Suppressor macrophage treated with lipopolysaccharide for 1 hour (primary cell): ENCODE measurements at places on chromosomes 3 and 15.

DNA sequence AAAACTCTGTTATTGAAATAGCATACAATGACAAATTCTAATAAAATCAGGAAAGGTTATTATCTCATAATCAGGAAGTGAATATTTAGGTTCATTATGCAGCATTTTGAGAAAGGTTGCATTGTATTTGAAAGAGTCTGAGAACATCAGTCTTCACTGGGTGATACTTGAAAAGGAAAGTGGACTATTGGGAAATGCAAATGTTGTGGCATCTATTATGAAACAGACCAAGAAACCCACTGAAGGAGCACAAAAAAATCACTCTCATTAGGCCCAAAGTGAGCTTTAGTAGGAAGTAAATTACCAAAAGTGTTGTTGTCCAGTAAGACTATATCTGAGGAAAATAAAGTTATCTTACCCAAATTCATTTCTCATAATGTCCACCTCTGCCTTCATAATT, 90.8 kb downstream of the ZPLD1 start:
- DNase-seq = no peak

- no peak for DNase-seq
Observed at GRCh38 chr3:77102951-77103769, 63.3 kb downstream of the ROBO2 start.

DNA sequence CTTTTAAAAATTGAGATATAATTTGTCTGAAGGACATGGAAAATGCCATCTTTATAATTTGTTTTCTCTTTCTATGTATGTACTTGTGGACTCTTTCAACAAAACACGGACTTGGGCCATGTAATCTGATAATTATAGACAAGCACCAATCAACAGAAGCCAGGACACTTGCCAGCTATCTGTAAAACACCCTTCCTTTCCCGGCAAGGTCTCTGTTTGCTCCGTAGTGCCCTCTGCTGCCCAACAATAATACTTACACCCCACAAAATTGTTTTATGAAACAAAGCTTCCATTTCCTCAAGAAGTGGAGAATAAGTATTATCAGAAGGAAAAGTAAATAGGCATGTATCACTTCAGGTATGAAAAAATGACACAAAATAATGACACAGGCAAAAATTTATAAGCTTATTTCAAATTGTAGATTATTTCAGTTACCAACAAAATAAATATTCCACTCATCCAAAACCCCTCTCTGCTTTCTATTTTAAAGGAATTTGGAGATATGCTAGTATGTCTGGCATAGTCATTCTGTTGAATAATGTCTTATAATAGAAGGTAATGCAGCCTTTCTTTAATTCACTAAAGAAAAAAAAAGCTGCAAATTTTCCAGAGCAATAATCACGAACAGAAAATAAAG, 32.8 kb downstream of the MYH15 start:
- DNase-seq = peak; percentile 67

- DNase-seq = no peak
Observed at GRCh38 chr3:188259596-188259995, 105.6 kb downstream of the LPP start.

DNA sequence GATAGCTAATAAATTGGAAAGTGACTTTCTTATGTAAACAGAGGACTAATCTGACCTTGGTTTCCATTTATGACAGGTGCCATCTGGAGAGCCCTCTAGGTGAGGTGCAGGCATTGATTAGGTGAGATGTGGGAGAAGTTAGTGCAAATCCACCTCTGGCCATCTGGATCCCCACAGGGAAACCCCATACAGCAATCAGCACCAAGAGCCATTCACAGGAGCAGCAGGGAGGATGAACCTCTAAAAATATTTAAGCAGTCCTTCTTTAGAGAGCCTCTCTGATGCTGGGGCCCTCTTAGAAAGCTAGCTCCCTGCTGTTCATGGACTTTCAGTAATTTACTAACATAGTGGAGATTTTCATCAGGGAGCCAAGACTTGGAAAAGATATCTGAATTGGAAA, 69.3 kb downstream of the CLSTN2 start:
- no peak for DNase-seq

GRCh38 chr15:101820781-101821180, 8.8 kb downstream of the OR4F15 start:
- no peak for DNase-seq

DNA sequence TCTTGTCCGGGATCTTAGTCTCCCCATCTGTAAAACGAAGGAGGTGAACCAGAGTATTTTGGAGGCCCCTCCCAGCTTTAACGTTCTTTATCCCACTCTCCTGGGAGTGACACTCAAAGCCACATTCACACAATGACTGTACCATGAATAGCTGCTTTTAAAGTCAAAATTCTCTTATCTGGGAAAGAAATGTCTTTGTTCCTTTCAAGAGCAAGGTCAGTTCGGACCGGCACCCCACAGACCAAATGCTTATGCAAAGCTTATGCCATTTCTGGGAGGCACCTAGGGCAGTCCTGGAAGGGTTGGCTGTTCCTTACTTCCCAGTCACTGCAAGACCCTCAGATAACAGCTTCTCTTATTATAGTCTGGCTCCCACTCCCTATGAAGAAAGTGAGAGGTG, 53.5 kb upstream of the WNT5A start:
- no peak for DNase-seq

DNA sequence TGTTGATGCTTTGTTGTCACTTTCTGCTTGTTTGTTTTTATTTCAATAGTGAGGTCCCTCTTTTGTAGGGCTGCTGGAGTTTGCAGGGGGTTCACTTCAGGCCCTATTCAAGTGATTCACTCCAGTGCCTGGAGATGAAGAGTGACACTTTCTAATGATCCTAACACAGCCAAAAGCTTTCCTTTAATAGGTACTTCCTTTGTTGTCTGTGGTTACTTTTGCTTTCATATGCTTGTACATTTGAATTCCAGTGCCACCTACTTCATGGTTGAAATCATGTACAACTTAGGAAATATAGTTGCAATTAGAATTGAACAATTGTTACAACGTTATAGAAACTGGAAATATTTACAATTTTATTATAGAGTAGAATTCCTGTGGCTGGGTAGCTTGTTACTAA, 466.8 kb upstream of the EPHA3 start:
- no peak for DNase-seq

DNA sequence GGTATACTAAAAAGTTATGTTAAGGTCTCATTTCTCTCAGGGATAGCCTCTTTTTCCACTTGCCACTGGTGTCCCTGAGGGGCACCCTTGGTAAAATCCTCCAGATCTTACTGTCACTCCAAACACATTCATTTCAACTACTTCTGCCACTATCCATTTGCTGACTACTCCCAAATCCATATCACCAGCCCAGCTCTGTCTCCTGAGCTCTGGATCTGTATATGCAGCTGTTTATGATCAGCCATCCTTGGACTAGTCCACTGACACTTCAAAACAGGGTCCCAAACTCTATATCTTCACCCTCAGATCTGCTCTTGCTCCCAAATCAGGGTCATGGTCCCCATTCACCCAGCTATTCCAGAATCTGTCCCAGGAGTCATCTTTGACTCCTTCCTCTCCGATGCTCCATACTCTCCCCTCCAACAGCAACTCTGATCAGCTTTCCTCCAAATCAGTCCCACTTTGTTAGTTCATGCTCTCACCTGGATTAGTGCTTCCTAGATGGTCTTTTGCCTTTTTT, 9.9 kb downstream of the NCEH1 start:
- no peak for DNase-seq

- DNase-seq = peak; percentile 69
Observed at GRCh38 chr3:141796081-141796888, 33.1 kb downstream of the GRK7 start.

DNA sequence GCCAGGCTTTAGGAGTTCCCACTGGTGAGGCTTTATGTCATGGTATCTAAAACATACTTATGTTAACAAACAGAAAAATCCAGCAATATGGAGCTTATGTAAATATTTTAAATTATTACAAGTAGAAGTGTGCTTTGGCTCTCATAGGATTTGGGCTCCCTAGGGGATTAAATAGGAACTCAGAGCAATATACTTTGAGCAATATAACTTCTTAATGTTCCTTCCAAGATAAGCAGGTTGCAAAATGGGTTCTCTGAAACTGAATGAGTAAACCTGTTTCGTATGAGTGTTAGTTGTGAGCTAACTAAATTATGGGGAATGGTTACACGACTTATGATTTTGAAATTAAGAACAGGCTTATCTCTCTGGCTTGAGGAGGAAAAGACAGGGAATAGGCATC, 366.1 kb upstream of the ZNF385D start:
- no peak for DNase-seq

DNA sequence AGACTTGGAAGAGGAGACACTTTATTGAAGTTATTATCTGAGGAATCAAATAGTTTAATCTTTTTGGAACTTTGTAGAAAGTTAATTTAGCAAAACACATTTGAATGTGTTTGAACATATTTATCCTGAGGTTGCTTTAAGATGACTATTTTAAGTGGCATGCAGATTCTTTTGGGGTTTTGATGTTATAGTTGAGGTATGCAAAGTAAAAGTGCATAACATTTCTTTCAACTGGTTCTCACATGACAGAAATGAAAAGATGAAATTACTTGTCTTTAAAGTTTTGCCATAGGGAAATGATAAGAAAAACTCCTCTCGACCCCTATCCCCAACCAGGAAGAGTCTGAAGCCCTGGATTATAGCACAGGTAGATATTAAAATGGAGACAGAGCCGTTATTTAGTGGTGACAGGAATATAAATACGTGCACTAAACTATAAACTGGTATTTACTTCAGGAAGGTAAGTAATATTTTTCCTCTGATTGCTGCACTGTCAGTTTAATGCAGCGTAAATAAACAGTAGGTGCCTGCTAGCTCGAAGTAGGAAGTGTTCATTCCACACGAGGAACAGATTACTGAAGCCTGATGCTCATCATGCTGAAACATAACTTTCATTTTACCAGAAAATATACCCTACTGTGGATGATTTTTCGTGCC, 15.1 kb upstream of the SATB1 start:
- DNase-seq = peak; percentile 22

GRCh38 chr15:63764124-63764803, 69.5 kb downstream of the HERC1 start:
- DNase-seq = no peak

GRCh38 chr3:77171026-77171425, 131.1 kb downstream of the ROBO2 start:
- DNase-seq = no peak

- DNase-seq = no peak
Observed at GRCh38 chr3:58352626-58353025, 19.9 kb downstream of the PXK start.

DNA sequence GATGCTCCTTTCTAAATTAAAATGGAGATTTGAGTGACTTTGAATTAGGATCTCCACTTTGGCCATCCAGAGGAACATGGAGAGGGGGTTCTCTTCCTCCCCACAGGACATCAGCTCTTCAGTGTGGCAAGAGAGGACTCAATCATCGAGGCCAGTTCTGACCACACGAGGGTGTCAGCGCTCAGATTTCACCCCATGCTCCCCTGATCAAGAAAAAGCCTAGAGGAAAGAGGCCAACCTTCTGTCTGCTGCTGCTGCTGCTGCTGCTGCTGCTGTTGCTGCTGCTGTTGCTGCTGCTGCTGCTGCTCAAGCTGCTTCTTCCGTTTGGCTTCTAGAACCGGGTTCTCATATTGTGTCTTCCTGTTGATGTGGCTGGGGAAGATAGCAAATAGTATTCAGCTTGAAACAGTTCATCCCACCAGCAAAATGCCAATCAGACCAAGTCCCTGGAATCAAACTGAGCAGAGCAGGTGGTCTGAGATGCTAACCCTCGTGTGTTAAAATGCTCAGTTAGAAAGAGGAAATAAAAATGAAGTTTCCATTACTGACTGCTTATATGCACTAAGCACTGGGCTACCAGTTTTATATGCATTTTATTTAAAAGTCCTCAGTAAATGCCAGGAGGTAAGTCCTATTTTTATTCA, 599.0 kb downstream of the MAGI1 start:
- no peak for DNase-seq

DNA sequence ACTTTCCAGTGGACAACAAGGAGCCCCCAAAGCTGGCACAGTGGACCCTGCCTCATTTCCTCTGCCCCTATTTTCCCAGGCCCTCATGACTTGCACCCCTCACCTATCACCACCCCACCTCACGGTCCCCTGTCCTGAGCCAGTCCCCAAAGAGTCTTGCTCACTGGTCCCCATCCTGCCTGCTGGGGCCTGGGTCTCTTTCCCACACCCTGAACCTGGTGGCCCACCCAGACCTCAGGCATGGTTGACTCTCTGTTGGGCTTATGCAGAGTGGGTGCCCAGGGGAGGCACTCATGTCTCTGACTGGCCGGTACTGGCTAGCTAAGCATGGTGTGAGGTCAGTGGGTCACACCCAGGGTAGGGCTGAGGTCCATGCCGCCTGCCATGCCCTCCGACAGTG, 73.2 kb downstream of the SLC12A8 start:
- no peak for DNase-seq

DNA sequence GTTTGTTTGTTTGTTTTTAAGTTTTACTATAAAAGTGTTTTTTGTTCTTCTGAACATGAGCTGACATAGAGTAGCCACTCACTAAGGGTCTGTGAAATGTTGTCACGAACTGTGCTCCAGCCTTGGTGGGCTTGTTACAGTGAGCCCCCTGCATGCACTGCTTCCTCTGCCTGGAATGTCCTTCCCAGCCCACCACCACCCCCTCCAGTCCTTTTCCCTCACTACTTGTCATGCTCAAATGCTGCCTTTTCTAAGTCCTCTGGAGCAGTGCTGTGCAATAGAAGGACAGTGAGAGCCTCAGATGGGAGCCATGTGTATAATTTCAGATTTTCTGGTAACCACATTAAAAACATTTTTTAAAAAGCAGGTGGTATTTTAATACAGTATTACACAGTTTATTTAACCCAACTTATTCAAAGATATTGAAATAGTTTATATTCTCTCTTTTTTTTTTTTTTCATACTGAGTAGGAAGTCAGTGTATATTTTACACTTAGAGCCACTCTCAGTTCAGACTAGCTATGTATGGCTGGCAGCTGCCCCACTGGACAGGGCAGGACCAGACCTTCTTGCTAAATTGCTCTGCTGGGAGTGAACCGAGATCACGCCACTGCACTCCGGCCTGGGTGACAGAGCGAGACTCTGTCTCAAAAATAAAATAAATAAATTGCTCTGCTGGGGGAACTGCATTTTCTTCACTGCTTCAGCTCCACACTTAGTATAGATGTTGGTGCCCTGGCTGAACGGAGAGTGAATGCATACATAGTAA, 26.9 kb downstream of the MKRN2OS start:
- DNase-seq = no peak

GRCh38 chr3:101936419-101937356, 87.4 kb downstream of the NFKBIZ start:
- peak; percentile 75 for DNase-seq

- no peak for DNase-seq
Observed at GRCh38 chr15:70268698-70269251, 171.1 kb upstream of the TLE3 start.

- peak; percentile 63 for DNase-seq
Observed at GRCh38 chr3:81910244-81910852, 148.9 kb upstream of the GBE1 start.

- DNase-seq = no peak
Observed at GRCh38 chr15:27582726-27583410, 516.2 kb downstream of the OCA2 start.

DNA sequence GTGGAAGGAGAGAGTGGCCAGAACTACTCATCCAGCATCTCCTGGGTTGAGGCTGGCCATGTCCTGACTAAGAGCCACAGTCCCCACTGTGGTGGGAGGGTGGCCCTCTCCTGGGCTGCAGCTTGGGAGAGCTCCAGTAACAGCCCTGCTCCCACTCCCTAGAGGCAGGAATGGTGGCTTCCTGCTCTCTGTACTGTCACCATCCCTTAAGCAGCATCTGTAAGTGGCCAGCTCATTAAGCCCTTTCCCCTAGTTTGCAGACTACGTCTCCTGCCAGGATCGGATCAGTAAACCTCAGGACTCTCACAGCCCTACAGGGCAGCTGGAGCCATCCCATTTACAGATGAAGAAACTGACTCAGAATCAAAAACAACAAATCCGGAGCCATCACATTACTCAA, 30.5 kb downstream of the DNAJB8 start:
- DNase-seq = no peak

GRCh38 chr3:138608322-138609135, at the start of gene FAIM:
FAIM (plus strand) TSS chr3:138608771; CDS start chr3:138619727, 10,956 bp downstream.
- DNase-seq = peak; percentile 77
